ENCODE measurements at places on chromosomes 3 and 15.

DNA sequence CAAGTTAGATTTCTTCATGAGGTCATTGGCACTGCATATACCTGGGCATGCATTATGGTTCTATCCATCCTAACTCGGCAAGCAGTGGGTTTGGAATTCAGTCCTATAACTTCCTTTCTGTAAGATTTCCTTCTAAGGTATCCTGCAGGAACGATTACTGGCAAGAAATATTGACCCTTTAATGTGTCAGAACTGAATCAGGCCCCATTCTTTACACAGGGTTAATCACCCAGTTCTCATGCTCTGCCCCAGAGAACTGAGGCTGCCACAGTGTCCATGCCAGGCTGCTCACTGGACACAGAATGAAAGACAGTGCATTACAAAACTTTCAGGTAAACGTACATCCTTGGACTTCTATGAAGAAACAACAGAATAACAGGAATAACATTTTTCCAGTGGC is 108.9 kb downstream of the RPL22L1 start:
- no peak for DNase-seq

GRCh38 chr3:72728329-72728889 is 119.8 kb downstream of the SHQ1 start:
- DNase-seq = no peak

DNA sequence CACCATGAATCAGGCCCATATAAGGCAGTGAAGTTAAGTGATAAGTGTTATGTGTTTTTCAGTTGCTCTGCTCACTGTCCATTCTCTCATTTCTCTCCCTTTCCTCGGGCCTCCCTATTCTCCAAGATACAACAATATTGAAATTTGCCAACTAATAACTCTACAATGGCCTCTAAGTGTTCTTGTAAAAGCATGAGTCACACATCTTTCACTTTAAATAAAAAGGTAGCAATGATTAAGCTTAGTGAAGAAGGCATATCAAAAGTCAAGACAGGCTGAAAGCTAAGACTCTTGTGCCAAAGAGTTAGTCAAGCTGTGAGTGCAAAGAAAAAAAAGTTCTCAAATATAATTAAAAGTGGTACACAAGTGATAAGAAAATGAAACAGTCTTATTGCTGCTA is 675.4 kb downstream of the OTOL1 start:
- DNase-seq = no peak

- DNase-seq = no peak
Measured at GRCh38 chr3:51471775-51472652, 27.8 kb downstream of the DCAF1 start.

GRCh38 chr15:36428102-36428845 is 151.2 kb upstream of the CDIN1 start:
- DNase-seq = peak; percentile 74

DNA sequence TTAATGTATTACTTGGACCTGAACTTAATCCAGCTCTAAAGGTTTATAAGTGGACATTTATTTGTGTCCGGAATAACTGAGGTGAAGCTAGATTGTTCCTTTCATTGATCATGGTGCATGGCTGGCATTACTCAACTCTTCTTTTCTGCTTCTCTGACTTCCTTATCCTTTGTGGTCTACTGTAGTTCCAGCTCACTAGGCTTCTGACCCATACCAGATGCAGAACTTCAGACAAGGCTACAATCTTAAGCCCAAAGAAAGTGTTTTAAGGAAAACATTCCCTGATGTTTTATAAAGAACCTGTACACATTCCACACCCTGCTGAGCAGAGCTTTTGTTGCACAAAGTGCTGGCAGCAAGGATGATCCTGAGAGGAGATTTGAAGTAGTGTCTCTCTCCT is 250.8 kb upstream of the TGFBR2 start:
- no peak for DNase-seq

GRCh38 chr3:28835751-28836150 is 445.1 kb upstream of the RBMS3 start:
- DNase-seq = no peak
